Activated naive CD4-positive, alpha-beta T cell treated with anti-CD3 and anti-CD28 coated beads, Interleukin-2, amount 10 ng/mL, durations not matched to agents 5 hours and 36 hours (primary cell): ENCODE measurements at places on chromosomes 12 and 14. TPM values are rescaled to one million over a fixed set of nuclear protein-coding genes. Genes with fewer than 3 reads are reported as not detected.

The C12orf54 gene
- not detected for total RNA-seq

The PZP gene
- not detected for total RNA-seq

The DGKA gene
- 954 TPM for total RNA-seq

The CCDC175 gene
- not detected for total RNA-seq

The GLI1 gene
- 1.5 TPM for total RNA-seq

The VTI1B gene
- total RNA-seq, result 64.1 TPM

The OTX2 gene
- not detected for total RNA-seq

The SYT1 gene
- total RNA-seq, result not detected

The SLC38A4 gene
- total RNA-seq, result not detected

The RTN1 gene
- total RNA-seq, result not detected
